Stimulated activated CD4-positive, alpha-beta T cell treated with anti-CD3 and anti-CD28 coated beads, Interleukin-1b, Interleukin-23, amount 100 ng/mL, for 1 hour (primary cell): ENCODE measurements at places on chromosomes 7 and 10.

- no peak for DNase-seq
These were observed 62.0 kb upstream of the ST8SIA6 start for GRCh38 chr10:17516376-17516775.

DNA sequence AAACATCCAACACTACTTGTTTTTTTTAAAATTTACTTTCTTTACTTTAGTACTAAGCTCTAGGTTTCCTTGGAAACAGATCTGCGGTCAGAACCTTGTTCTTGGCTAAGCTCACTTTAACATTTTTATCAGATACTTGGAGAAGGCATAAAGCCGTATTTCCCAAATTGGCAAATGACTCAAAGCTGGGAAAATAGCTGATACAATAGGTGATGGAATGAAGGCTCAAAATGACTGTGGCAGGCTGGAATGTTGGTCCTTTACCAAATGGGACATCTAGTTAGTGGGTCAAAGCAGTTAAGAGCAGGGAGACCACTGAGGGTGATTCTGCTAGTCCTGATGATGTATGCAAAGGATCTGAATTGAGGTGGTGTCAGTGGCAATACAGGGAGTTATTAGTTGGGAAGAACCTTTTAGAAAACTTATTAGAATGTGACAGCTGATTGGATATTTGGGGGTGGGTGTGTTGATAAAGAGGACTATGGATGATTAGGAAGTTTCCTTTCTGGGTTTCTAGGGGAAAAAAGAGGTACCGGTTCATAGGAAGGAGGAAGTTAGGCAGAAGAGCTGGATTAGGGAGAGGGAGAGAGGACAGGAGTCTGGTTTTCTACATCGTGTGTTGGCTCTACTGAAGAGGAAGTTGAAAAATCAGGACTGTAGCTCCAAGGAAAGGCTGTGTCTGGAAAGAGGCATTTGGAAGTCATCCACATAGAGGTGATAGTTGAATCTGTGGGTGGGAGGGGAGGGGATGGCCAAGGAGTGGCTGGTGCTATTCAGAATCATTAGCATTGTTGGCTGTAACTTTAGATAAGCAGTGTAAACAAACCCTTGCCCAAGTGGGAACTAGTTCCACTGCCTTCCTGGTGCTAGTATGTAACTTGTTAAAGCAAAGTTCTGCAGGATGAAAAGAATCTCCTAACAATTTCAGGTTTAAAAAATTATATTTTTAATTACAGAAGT is 13.1 kb downstream of the PLCE1 start:
- no peak for DNase-seq

DNA sequence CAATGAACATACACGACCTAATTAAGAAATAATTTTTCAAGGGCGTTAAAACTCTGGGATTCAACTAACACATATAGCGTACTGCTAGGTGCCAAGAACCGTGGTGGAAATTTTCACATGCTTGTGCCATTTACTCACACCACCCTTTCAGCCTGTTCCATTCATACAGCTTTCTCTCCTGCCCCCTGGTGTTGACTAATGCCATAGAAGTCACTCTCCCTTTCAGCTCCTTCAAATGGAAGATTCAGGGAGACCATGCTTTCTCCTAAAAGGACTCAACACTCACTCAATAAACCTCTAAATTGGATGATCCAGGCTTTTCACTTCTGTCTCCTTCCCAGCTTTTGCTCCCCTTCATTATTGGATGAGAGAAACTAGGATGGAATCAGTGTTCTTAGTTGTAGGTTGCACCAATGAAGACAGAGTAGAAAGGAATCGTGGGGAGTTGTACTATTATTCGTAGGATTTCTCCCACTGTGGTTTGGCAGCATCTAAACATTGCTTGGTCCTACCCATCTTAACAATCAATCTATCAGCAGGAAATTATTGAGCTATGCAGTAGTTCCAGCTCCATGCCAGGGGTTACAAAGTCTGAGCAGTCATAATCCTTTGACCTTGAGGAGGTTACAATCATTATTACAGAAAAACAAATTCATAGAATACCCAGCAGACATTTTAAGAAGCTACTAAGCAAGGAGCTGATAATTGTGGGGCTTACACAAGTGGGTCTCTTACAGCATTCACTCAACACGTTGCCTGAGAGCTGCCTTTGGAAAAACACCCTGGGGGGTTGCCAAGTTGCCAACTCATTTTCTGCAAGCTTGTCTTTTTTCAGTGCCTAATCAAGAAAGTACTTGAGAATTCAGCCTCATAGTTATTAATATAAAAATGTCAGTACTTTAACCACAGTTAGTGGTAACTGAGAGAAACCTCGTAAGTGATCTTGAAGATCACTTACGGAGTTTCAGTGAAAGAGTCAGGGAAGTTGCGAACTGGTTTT is 2.8 kb upstream of the PPP1R3C start:
- no peak for DNase-seq

DNA sequence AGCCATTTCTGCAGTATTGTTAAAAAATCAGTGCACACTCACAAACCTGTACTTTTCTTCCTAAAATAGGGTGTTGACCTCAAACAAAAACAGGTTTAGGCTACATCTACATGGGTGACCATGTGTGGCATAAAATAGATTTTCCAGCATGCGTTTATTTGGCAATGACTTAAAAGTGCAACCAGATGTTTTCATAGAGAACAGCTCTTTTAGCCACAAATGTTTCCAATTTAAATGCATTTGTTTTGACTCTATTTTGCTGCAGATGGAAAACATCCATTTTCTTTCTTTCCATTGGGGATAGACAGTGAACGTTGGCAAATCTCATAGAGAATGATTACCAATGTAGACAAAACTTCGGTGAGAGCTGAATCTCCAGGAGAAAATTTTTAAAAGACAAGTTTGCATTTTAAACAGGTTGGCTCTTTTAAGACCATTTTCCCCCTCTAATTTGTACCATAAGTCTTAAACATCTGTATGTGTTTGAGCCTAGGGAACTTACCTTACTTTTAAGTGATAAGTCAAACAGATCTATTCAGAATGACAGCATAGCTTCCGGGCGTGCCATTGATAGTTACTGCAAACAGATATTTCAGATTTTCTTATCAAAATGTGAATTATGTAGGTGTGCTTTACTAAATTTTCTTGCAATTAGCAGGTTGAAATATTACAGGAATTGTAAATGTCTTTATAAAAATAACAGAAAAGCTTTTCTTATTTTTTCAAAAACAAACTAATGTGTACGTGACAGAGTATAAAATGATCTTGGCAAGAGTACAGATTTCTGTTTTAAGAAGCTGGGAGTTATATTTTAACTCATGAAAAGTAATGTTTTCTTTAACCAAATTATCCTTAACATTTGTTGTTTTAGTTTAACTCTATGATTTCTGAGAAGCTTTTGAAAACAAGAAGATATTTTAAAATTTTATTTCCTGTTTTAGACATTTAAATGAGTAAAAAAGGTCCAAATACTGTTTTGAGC is 144.9 kb downstream of the HGF start:
- DNase-seq = no peak

- no peak for DNase-seq
These were observed 156.5 kb downstream of the UBE2H start for GRCh38 chr7:129796186-129796775.

- DNase-seq = no peak
These were observed 353.3 kb upstream of the ZMIZ1 start for GRCh38 chr10:78715435-78715834.

- DNase-seq = no peak
These were observed 6.4 kb downstream of the CDHR1 start for GRCh38 chr10:84200537-84201243.

GRCh38 chr10:7988989-7989388 is 65.5 kb upstream of the GATA3 start:
- DNase-seq = no peak

- DNase-seq = no peak
These were observed 549.0 kb upstream of the VSTM2A start for GRCh38 chr7:53993224-53993623.

DNA sequence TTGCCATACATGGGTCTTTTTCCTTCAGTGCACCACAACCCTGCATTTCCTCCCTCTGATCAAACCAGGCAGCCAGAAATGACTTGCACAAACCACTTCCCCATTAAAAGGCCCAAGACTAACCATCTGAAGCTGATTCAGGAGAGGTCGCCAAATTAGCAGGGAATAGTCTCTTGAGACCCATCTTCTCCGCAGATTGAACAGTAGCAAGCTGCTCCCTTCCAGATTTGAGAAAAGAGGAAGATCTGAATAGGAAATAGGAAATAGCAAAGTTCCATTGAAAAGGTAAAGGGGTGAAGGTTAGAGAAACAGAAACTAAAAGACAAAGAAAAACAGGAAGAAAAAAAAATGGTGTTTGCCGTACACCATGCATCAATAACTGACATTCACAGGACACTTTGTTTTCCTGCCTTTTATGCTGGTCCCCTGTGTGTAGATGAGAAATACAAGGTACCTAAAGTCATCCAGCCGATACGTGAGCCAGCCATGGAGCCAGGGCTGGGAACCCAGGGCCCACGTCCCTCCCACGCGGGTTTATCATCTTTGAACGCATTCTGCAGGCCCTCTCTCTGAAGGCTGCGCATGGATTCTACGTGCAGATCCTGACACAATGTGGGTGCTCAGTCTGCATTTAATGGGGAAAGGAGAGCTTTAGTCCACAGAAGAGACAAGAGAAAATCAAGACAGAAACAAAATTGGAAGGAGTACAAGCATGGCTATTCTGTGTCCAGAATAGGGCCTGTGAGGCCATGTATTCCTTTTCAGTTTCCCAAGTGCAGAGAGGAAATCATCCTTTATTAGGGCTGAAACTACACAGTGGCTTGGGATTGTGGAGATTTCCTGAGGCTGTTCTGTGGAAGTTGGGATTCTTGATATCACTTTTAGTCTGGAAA is 268.4 kb upstream of the NPVF start:
- no peak for DNase-seq

- no peak for DNase-seq
These were observed 28.1 kb downstream of the ITGB8 start for GRCh38 chr7:20358762-20359282.

DNA sequence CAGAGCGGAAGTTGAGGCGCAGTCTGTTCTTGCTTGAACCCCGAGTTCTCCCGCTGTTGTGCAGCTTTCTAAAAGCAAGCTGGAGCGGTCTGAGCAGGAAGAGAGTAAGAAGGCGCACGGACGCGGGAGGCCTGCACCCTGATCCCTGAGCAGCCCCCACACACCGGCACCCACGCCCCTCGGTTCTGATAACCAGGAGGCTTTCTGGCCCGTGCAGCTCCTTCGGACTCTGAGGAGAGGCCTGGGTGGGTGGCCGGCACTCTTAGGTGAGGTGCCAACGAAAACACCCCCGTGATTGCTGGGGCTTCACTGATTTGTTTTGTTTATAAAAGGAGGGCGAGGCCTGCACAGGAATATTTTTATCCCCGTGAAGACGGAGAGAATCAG is 28.9 kb downstream of the AMZ1 start:
- no peak for DNase-seq
